ENCODE measurements at places on chromosomes 1 and 21.

- DNase-seq = no peak
Observed at GRCh38 chr1:161836018-161836417, 69.9 kb downstream of the ATF6 start.

GRCh38 chr1:42931108-42931539, 27.5 kb downstream of the SLC2A1 start:
- DNase-seq = peak; percentile 66

DNA sequence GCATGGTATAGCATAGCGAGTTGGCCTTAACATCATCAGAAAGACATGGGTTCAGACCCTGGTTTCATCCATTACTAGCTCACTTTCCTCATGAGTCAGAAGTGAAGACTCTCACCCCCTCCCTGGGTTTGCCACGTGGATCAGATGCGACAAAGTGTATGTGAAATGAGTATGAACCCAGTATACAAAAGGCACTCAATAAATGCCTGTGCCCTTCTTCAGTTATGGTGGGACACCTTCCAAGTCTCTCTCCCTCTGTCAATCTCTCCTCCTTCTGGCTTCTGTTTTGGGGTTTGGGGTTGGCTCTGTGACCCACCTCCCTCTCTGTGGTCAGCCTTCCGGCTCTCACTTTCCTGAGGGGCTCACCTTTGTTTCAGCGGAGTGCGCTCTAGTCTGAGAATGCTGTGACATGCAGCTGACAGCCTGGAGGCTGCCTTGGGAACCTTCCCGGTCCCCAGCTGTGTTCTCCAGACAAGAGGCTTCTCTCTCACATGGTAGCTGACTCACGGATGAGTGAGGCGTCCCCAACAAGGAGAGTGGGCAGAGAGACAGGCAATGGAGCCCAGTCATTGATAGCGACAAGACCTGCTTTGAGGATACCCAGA, 155.0 kb upstream of the EDN2 start:
- DNase-seq = no peak

- DNase-seq = no peak
Observed at GRCh38 chr1:25472471-25472870, 41.8 kb downstream of the MACO1 start.

DNA sequence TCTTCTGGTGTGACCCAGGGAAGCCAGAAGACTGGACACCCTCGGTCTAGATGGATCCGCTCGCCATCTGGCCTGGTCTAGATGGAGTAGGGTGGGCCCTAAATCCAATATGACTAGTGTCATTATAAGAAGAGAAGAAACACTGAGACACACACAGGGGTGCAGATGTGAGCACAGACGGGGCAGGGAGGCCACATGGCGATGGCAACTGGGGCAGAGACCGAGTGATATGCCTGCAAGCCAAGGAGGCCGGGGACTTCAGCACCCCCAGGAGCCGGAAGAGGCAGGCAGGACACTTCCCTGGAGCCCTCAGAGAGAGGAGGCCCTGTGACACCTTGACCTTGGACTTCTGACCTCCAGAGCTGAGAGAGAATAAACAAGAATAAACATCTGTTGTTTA, 5.6 kb upstream of the TFF3 start:
- no peak for DNase-seq

DNA sequence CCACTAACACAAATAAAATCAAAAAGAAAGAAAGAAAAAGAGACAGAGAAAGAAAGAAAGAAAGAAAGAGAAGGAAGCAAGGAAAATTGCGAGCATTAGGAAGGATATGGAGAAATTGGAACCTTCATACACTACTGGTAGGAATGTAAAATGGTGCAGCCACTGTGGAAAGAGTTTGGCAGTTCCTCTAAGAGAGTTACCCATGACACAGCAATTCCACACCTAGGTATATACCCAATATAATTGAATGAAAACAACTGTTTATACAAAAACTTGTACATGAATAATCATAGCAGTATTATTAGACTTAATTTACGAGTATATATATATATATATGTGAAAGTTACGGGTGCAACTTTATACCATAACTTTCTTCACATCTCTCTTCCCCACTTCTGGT, 4.1 kb upstream of the LYPD8 start:
- DNase-seq = no peak

GRCh38 chr1:91804546-91805023, 81.4 kb downstream of the TGFBR3 start:
- no peak for DNase-seq

DNA sequence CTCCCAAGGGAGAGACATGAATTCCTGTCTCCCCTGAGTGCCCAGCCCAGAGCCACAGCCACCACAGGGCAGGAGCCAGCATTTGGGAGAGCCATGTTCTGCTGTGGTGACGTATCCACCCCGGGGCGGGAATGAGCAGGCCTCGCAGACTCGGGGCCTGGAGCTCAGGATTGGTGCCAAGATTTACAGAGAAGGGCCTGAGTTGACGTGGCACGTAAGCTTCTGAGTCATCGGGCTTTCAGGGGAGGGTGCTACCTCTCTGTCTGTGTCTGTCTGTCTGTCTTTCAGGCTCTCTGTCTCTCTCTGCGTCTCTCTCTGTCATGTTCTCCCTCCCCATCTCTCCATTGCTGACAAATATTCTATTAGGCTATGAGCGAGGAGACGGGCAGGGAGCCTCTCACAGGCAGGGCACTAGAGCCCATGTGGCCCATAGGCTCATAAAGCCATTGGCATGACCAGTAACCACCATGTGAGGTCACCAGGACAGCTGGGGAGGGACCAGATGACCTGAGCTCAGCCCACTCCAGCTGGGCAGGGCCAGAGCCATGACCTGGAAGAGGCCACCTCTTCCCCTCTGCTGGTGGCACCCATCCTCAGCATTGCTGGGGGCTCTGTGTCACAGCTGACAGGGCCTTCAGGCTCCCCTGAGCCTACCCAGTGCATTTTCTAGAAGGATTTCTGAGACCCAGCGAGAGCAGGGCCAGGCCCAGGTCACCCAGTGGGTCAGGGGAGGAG, 300.0 kb upstream of the VAMP3 start:
- DNase-seq = peak; percentile 60

DNA sequence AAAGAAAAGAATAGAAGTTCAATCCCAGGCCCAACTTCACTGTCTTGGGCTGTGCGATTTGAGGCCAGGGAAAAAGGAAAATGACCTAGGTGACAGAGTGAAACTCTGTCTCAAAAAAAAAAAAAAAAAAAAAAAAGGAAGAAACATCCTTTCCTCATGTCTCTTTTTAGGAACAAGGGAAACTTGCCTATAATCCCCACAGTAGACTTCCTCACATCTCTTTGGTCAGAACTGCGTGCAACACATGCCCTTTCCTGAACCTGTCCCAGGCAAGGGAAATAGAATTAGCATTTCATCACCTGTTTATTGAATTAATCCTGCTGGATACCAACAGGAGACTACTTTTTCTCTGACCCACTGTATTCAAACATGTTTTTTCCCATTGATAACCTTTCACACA, 2.3 kb downstream of the DCST1 start:
- no peak for DNase-seq

GRCh38 chr1:55211863-55212262, 3.3 kb downstream of the USP24 start:
- no peak for DNase-seq

GRCh38 chr1:8794605-8795004, 22.8 kb downstream of the RERE start:
- peak; percentile 53 for DNase-seq

DNA sequence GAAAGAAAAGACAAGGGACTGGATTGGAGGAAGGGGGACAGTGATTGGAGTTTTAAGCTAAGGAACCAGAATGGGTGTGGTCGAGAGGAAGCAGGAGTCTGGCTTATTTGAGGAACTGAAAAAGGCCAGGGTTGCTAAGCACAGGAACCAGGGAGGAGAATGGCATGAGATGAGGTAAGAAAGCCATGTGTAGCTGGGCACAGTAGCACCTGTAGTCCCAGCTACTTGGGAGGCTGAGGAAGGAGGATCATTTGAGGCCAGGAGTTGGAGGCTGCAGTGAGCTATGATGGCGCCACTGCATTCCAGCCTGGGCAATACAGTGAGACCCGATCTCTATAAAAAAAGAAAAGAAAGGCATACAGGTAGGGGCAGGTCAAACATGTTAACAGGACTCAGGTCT, 8.1 kb upstream of the KHDRBS1 start:
- peak; percentile 93 for DNase-seq

- no peak for DNase-seq
Observed at GRCh38 chr1:220321758-220322157, 49.5 kb upstream of the RAB3GAP2 start.

- DNase-seq = no peak
Observed at GRCh38 chr1:101242324-101243050, 5.7 kb downstream of the S1PR1 start.

DNA sequence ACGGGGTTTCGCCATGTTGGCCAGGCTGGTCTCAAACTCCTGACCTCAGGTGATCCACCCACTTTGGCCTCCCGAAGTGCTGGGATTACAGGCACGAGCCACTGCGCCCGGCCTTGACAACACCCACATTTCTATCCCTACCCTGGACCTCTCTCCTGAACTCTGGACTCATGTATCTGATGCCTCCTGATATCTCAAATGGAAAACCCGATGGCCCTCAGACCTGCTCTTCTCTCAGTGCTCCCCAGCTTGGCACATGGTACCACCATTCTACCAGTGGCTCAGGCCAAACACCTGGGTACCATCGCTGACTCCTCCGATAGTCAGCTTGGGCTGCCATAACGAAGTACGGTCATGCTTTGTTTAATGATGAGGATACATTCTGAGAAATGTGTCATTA, 8.5 kb upstream of the RHBG start:
- DNase-seq = no peak

- no peak for DNase-seq
Observed at GRCh38 chr21:34669149-34669879, 520 bp downstream of the CLIC6 start.

DNA sequence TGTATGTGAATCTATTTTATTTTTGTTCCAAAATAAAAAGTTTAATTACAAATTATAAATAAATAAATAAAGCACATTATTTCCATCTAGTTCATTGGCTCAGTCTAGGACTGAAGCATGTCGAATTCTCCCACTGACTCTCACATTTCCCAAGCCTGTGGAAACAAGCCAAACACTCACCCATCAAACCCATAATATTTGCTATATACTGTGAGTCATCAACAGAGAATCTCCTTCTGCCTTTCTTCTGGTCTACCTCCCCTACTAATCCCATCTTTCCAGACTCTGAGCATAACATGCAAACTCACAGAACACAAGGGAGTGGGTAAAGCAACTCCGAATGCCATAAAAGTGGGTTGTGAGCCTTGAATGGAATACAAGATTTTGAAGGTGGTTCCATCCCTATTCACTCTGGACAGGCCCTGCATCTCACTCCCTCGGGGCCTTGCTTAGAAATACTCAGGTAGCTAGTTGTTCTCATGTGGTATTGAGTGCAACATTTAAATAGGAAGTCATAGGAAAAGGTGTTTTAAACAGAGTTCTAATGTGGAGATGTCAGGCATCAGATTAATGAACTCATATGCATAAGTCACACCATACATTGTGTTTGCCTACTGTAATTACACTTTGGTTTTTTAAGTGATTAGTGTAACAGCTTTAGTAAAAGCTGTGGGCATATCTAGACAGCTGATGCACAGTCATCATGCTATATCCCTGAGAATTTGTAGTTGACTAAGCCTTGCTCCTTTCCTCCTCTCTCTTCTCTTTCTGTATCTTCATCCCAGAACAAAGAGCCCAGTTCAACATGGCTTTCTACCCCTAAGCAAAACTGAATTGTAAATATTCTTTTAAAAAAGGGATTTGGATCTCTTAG, 47.0 kb downstream of the F5 start:
- no peak for DNase-seq

- no peak for DNase-seq
Observed at GRCh38 chr1:167088746-167089417, 1.3 kb downstream of the GPA33 start.

- DNase-seq = no peak
Observed at GRCh38 chr1:59696421-59697115, 118.2 kb upstream of the HOOK1 start.

DNA sequence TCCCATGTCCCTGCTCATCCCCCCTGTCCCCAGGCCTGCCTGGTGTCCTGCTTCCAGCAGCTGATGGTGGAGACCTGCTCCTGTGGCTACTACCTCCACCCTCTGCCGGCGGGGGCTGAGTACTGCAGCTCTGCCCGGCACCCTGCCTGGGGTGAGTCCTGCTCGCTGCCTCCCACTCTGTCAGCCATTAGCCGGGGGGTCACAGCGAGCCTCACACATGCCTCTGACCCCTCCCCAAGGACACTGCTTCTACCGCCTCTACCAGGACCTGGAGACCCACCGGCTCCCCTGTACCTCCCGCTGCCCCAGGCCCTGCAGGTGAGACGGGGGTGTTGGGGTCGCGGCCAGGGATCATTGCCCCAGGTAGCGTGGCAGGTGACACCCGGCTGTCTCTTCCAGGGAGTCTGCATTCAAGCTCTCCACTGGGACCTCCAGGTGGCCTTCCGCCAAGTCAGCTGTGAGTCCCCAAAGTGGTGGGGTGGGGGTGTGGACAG, 10.0 kb downstream of the SCNN1D start:
- peak; percentile 84 for DNase-seq

DNA sequence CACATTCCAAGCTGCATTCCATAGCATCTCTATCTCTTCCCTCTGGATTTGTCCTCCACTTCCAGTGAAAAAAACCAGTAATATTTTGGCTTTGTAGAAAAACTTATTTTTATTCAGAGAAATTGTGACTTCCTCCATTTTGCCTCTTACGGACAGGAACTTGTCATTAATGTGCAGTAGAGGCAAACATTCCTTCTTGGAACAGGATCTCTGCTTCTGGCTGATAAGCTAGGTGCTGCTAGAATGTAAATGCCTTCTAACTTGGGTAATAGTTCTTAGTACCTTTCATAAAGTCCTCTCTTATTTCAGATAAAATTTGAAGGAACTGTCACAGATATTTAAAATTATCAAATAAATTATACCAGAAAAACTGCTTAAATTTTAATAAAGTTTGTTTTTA, 707.8 kb downstream of the USP25 start:
- DNase-seq = no peak

DNA sequence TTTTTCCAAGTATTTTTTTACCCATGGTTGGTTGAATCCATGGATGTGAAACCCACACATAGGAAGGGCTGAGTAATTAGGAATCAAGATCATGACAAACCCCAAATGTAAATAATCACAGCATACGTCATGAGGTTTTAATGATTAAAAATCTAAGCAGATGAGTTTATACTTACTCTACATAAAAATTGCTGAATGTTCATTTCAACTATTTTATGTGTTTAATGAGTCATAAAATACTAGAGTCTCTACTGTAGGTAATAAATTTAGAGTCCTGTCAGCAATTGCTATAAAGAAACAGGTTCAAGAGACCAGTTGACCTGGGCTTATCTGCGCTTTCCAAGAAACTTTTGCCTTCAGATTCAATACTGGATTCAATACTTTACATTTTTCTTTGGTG, 18.2 kb downstream of the CTH start:
- DNase-seq = no peak

DNA sequence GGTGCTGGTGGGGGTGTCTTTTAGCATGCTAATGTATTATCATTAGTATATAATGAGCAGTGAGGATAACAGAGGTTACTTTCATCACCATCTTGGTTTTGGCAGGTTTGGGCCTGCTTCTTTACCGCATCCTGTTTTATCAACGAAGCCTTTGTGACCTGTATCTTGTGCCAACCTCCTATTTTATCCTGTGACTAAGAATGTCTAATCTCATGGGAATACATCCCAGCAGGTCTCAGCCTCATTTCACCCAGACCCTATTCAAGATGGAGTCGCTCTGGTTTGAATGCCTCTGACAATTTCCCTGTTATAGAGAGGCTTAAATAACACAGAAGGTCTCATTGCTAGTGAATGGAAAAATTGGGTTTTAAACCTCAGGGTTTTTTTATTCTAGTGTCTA, 300.8 kb upstream of the PROX1 start:
- no peak for DNase-seq
